ENCODE measurements at places on chromosomes 4 and X.

DNA sequence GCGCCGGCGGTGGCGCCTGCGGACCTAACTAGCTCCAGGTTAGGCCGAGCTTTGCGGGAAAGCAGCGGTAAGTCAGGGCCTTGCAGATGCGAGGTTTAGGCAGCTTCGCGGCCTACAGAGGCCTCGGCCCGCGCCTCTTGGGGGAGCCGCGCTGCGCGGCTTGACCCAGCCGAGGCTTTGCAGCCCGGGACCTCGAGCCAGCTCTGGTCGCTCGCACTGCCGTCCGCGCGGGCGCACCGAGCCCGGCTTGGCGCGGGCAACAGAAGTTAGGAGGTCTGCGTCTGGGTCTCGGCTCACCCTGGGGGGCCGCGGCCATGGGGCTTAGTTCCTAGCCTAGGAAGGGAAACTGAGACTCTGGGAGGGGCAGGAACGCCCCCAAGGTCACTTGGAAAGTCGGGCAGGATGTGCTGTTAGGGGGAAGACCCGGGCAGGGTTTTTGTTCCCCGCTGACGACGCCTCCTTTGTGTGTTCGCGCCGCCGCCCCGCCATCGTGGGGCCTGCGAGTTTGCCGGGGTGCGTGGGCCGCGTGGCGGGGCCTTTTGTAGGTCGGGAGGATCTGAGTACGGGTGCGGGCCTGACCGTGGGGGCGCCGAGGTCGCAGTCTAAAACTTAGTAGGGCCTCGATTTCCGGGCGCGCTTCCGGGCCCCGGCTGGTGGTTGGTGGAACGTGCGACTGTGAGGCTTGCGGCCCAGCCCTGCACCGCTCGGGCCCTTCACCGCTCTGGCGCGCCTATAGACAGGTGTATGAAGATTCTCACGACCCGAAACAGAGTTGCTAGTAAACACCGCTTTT, 482 bp downstream of the RNF4 start:
- DNase-seq = no peak

DNA sequence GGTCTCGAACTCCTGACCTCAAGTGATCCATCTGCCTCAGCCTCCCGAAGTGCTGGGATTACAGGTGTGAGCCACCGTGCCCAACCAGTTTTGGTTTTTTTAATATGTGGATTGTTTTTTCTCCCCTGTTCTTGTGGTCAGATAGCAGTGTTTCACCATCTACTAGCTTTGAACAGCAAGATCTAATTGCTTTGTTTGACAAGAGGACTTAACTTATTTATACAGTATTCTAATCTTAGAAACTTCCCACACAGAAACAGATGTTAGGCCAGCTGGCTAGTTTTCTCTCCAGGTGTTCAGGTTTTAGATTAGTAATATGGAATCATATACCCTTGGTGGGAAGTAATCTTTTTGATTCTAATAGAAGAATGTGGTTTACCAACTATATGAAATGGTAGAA, 12.9 kb downstream of the ING2 start:
- DNase-seq = no peak

- DNase-seq = peak; percentile 65
These were observed 249.4 kb downstream of the ARHGAP10 start for GRCh38 chr4:147981305-147981704.

GRCh38 chrX:109635146-109635545, 10.2 kb upstream of the KCNE5 start:
- no peak for DNase-seq

DNA sequence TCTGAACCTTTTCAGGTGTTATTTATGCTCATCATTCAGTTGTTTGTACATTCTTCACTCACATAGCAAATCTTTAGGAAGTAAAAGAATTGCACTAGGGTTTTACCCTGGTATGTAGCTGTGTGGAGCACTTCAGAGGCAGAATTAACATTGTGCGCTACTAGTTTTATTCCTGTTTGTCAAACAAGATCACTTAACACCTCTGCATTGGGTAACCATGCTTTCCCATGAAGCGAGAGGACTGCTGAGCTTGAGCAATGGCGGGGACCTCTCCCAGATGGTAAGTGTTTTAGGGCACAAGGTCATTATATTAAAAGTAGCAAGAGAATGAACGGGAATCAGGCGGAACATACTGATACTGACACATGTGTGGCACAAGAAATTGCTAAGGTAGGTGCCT, 59.2 kb downstream of the SHROOM3 start:
- no peak for DNase-seq

- no peak for DNase-seq
These were observed 64.9 kb upstream of the FRMPD3 start for GRCh38 chrX:107384397-107385105.

GRCh38 chrX:19462231-19462630, 53.1 kb downstream of the MAP3K15 start:
- DNase-seq = no peak

- no peak for DNase-seq
These were observed 196.9 kb downstream of the NWD2 start for GRCh38 chr4:37441231-37442061.

- no peak for DNase-seq
These were observed 545.0 kb upstream of the TENM3 start for GRCh38 chr4:181698221-181698620.

GRCh38 chrX:68556036-68556435, 57.2 kb downstream of the YIPF6 start:
- no peak for DNase-seq

DNA sequence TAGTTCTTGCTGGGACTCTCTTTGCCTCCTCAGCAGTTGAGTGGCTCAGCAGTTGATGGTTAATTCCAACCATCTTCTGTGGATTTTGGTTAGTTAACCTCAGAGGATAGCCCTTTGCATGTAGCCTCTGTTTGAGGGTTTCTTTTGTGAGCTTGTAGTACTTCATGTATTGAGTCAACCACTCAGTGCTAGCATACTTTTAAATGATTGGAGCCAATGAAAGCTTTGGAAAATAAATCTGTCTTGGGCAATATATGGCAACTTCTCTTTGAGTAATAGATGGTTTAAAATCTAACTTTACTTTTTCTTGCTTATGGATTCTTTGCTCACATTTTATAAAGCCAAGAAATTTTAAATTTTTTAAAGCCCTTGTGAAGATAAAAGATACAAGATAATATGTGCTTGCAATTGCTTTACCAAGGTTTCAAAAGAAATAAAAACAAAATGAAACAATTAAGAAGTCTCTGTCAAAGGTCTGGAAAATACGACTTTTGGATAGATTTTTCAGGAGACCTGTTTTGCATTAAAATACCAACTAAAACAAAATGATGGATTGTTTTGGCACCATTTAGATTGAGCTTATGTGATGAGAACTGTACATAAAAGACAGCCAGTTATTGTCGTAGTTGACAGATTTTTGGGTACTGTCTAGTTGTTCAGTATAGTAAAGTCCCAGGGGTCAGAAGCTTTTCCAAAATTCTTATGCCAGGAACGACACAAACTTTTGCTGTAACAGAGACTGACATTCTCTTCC, 181.9 kb downstream of the SPRY1 start:
- DNase-seq = no peak

- DNase-seq = no peak
These were observed 731.8 kb downstream of the KCTD8 start for GRCh38 chr4:43716721-43717395.

- DNase-seq = no peak
These were observed 494.4 kb downstream of the TMA16 start for GRCh38 chr4:163988865-163989264.

- no peak for DNase-seq
These were observed 75.6 kb downstream of the LRBA start for GRCh38 chr4:150939530-150939929.

GRCh38 chr4:51845711-51846110, 2.8 kb downstream of the DCUN1D4 start:
- no peak for DNase-seq

GRCh38 chr4:40924096-40924792, 174.5 kb downstream of the NSUN7 start:
- DNase-seq = no peak

- DNase-seq = no peak
These were observed at the start of gene GATA1 for GRCh38 chrX:48786341-48786800. TSS of gene GATA1 (plus strand) at chrX:48786590. CDS start at chrX:48791110, 4,520 bp downstream.

GRCh38 chrX:97995834-97996233, 1112.1 kb downstream of the RPA4 start:
- DNase-seq = no peak

- no peak for DNase-seq
These were observed 568.8 kb downstream of the PPARGC1A start for GRCh38 chr4:23320931-23321587.

DNA sequence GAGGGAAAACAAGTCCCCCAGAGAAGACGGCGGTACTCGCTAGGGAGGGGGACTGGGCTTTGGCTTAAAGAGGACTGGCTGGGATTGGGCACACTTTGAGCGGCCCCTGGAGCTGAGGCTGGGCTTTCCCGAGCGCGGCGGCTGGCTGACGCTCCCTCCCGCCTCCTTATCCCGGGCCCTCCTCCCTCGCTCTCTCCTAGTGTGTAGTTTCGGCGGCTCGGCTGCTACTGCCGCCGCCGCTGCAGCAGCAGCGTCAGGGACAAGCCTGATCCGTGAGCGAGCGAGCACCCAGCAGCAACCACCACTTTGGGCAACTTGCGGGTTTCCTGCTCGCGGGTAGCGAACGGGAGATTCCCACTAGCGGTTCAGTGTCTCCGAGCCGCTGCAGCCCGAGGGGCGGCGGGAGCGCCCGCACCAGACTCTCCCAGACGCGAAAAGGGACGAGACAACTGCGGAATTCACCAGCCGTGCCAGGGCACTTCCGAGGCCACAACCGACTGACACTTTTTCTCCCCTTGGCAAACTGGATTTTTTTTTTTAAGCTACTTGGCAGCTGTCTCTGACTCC, 632 bp upstream of the PCDH7 start:
- DNase-seq = no peak

DNA sequence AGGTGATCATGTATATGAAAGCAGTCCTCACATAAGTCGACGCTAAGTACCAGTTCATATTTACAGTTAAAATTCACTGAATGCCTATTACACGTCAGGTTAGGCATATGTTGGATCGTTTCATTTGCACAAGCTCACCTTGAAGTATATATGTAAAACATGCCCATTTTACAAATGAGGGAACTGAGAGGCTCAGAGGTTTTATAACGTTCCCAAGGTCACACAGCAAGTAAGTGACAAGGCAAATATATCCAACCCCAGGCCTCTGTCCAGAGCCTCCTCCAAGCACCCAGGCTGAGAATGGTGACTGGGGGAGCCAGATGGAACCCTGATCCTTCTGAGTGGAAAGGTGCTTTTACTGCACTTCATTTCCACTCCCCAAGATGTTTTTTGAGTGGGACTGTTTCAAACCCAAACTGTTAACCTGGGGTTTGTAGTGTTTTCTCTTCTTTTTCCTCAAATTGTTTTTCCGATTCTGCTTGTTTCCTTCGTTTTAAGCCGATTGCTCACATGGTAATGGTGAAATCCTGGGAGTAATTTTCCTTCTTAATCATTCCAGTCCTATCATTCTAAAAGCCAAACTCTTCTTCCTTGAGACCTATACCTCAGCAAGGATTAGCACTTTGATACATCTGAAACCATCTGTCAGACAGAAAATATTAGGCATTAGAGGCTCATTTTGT, 791 bp downstream of the SMIM20 start:
- no peak for DNase-seq

Measured in non-pigmented ciliary epithelial cell (primary cell).